ENCODE measurements at places on chromosomes 1 and 21.

DNA sequence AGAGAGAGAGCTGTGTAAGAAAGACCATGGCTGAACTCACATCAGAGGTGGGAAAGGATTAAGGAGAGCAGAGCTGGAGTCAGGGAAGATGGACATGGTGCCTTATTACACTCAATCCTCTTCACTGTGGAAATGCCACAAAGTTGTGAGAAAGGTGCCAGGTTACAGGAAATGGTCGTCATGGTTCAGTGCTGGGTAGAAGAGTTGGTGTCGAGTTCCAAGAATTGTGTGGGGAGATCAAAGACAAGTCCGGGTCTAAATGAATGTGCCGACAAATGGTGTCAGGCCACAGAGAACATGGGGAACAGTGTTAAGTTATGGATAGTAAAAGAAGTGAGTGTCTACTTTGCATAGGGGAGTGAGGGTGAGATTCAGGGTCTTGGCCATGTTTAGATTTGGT is 40.9 kb downstream of the LAMC2 start:
- peak; percentile 37 for DNase-seq

DNA sequence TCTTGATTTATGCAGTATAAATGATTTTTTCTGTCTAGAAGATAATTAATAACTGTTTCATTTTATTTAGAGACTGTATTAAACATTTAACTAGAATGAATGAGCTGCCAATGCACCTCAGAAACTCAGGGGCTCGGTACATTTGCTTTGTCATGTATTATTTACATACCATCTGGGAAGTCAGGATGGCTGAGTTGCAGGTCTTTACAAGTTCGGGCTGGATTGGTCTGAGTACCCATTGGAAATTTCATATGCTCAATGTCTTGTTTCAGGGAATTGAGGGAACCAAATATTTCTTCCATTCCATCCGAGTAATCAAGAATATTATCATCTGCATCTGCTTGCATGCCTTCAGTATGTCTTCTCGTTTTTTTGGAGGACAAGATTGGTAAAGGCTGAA is 221.7 kb downstream of the COL11A1 start:
- no peak for DNase-seq

- no peak for DNase-seq
Observed at GRCh38 chr1:70907563-70908310, 139.9 kb downstream of the PTGER3 start.

- peak; percentile 74 for DNase-seq
Observed at GRCh38 chr1:24418898-24419628, 3.5 kb downstream of the NIPAL3 start.

- peak; percentile 32 for DNase-seq
Observed at GRCh38 chr1:47684518-47684917, 246.7 kb downstream of the FOXD2 start.

GRCh38 chr1:2628933-2629626 is 3.7 kb downstream of the MMEL1 start:
- peak; percentile 51 for DNase-seq

DNA sequence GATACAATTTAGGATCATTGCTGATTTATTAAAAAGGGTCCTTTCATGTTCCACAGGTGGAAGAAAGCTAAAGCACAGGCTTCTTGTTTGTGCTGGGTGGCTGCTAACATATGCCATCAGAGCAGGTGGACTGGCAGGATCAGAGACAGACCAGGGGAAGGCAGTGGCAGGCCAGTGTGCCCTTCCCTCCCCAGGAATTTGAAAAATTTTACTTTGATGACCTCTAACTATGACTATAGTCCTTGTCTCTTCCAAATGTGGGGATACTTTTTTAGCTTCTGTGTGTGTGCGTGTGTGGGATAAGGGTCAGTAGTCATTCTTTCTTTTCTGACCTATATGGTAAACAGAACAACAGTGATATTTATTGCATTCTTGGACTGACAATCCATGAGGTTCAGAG is 49.9 kb downstream of the LHX9 start:
- peak; percentile 60 for DNase-seq

- DNase-seq = no peak
Observed at GRCh38 chr1:116288201-116288598, 84.8 kb upstream of the ATP1A1 start.

GRCh38 chr1:186900539-186901237 is 71.9 kb downstream of the PLA2G4A start:
- no peak for DNase-seq

DNA sequence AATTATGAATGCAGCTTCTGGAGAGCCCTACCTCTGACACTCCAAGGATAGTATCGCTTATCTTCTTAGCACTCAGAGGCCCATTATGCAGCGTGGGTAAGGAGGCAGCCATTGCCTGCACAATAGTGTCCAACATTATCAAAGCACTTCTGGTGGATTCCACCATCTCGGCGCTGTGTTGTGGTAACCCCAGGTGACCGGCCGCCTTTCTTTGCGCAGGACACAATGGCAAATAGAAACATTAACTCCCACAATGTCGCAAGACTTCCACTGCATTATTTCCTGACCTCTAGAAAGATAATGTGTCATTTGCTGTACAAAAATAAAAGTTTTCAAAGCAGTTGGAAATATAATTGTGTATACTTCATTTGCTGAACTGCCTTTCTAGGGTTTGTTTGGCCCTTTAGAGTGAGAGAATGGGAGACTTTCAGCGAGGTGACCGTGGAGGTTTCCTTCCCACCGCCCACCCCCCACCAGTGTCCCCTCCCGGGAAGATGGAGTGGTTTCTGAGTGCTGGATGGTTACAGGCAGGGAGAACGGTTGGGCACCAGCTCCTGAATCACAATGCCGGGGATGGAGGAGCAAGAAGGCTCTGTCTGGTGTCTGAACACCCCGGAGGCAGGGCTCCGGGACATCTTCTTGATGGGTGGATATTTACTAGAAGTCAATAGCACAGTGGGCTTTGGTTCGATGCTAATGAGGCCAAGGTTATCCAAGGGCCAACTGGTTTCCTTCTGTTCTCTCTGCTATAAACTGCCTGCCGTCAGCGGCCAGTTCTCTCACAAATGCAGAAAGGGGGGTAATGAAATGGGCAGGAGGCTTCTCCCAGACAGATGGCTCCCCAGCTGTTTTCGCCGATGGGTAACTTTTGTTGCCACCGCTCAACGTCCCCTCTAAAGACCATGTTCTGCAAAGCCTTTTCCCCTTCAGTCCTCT is 215.4 kb upstream of the PROX1 start:
- DNase-seq = no peak

GRCh38 chr1:29805896-29806160 is 569.5 kb downstream of the PTPRU start:
- DNase-seq = no peak

GRCh38 chr1:214136324-214136919 is 144.5 kb upstream of the SMYD2 start:
- no peak for DNase-seq

DNA sequence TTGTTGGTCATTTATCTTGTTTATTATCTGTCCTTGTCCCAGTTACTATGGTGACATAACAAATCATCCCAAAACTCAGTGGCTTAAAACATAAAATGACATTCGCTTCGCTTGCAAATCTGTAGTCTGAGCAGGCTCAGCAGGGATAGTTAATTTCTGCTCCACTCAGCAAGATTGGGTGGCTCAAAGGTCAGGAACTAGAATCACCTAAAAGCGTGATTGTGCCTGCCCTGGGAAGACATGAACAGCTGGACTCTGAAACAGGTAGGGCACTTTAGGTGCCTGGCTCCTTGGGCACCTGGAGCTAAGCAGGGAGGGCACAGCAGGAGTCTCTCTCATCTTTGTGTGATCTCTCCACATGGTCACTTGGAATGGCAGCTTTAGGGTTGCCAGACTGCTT is 14.7 kb upstream of the TRAF3IP3 start:
- DNase-seq = no peak

DNA sequence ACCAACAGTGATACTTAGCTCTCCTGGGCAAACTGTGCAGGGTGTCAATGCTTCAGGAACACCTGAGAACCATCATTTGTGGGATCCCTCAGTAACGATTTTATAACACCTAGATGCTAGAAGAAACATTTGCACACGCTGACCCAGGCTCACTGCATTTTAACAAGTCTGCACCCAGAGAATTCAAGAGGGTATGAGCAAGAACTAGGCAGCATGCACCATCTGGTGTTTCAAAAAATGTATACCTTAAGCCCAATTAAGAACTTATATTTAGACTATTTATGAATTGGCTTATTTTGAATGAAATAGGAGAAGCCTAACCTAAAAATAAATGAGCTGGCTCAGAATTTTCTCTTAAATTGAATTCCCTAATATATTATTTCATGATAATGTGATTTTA is 400.5 kb downstream of the GPATCH2 start:
- DNase-seq = no peak

DNA sequence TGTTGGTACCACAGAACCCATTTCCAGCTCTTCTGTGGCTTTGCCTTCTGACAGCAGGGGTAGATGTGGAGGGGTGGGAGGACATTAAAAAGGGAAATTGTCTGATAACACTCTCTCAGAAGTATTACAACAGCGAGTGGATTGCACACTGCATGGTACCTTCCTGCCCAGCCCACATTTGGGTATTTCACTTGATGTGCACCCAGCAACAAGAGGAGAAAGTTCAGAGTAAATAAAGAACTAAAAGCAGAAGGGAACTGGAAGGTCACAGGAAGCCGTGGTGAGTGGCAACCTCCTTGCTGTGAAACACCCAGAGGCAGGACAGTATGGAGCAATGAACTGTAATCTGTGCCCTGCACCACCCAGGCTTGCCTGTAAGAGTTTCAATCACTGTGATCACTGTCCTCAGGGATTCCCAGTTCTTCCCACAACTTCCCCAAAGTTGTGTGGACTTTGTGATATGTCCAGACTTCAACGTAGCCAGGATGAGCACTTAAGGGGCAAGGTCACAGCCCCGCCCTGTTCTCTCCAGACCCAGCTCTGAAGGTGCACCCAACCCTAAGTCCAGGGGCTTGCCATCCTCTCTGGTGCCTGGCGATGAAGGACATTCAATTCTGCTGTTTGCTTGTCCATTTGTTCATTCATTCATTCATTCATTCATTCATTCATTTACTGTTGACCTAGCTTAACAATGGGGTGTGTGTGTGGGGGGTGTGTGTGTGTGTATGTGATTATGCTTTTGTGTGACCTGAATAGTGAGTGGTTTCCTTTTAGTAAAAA is 18.7 kb upstream of the F5 start:
- no peak for DNase-seq

DNA sequence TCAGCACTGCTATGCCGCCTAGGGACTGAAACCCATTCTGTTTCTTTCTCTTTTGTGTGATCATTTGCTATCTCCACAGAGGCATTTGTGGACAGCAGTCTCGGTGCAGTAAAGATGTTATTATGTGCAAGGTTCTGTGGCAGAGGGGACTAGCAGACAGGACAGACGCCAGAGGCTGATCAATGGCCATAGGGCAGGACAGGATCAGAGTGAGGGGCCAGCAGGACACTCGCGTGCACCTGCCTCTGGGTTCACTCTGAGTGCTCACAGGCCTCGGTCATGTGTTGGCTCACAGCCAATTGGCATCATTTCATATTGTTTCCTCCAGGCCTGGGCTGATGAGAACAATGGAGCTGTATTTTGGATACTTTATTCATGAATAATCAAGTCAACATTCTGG is 212.6 kb downstream of the TGFB2 start:
- no peak for DNase-seq

- no peak for DNase-seq
Observed at GRCh38 chr1:37890378-37891014, 31.1 kb upstream of the MTF1 start.

DNA sequence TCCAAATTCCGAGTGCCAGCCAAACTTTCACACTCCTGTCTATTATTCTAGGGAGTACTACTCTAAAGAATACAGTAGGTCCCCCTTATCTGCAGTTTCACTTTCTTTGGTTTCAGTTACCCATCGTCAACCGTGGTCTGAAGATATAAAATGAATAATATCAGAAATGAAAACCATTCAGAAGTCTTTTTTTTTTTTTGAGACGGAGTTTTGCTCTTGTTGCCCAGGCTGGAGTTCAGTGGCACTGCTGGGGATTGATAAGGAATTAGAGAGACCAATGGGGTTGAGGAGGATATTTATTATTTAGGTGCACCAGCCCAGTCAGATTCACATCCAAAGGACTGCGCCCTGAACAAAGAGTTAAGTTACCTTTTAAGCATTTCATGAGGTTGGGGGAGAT is 52.9 kb upstream of the SRSF10 start:
- DNase-seq = no peak

DNA sequence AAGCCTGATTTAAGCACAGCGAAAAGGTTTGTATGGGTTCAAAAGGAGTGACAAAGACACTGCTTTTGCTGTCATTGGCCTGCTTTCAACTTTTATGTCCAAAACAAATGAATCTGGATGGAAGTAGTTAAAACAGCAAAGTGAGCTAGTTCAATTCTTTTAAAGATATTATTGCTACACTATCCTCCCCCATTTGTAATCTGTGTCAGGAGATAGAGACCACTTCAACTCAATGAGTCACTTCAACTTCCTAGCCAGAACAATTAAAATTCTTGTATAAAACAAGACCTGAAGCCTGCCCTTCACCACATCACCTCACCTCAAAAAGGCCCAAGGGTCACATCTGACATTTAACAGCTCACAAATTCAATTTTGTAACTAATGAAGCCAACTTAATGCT is 364.1 kb upstream of the LYPLAL1 start:
- no peak for DNase-seq

DNA sequence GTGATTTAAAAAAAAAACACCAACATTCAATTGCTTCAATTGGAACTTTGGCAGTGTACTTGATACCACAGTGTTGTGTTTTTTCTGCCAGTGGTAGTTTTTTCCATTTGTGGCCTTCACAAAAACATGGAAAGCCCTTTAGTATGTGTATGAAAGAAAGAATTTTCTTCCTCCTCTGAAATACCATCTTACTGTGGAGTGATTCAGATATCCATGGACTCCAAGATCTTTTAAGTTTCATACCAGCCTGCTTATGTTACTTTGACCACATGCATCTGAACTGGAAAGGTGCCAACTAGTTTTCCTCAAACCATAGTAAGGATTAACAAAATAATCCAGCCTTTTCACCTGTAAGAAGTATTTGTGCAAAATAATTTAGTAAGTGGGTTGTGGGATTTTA is 3.4 kb downstream of the PPP2R5A start:
- DNase-seq = no peak

- no peak for DNase-seq
Observed at GRCh38 chr1:88224906-88225305, 459.2 kb upstream of the PKN2 start.

DNA sequence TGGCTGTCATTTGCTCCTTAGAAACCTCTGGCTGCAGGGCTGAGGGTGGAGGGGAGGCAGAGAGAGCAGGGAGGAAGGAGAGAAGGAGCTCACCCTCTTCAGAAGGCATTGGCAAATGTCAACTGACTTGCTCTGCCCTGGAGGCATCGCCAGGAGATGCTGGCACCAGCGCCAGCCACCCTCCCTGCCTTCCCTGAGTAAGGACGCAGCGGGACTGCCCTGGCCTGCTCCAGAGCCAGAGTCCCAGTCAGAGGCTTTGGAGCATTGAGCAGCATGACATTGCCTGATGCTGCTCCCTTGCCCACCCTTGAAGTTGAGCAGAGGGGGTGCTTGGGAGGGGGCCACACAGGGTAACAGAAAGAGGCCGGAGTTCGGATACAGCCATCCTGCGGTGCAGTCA is 62.3 kb downstream of the DISP3 start:
- DNase-seq = no peak
